ENCODE measurements at places on chromosomes 5 and 9.

GRCh38 chr9:102461156-102461819 is 533.8 kb upstream of the CYLC2 start:
- no peak for DNase-seq

DNA sequence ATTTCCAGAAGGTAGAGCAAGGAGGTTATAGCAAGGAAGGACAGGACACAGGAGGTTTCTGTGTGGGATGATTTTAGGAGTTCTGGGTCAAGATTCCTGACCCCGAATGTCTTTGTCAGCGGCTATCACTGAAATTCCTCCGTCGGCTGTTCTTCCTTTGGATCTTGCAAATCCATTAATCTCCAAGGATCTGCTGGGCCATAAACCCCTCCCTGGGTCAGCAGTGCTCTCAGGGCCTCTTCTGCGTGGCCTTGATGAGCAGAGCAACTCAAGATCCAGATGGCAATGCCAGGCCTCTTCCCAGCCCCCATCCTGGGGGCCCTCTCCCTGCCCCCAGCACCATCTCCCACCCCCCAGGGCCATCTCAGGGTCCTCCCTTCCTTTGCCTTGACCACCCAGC is 16.3 kb upstream of the COL27A1 start:
- DNase-seq, result no peak

DNA sequence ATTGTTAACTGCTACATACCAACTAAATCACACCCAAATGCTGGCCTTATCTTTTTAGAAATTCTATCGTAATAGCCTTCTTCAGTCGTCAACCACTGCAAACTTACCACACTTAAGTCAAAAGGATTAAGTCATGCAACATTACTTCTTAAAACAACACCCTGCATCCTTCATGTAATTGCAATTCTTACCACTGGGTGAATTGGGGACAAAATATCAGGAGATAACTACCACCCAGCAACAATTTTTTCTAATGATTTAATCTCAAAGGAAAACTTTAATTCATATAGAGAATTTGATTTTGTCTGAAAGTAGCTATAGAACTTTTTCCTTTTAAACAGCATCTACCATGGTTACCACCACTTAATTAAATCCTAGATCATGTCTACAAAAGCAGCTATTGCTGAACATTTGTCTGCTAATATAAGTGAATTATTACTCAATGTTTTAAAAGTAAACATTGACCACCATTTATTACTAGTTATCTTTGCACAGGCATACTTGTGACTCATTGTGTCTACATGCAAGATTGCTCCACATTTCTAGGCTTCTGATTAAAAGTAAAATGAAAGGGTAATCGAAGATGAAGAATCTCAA is 10.5 kb downstream of the MLLT3 start:
- peak; percentile 45 for DNase-seq

DNA sequence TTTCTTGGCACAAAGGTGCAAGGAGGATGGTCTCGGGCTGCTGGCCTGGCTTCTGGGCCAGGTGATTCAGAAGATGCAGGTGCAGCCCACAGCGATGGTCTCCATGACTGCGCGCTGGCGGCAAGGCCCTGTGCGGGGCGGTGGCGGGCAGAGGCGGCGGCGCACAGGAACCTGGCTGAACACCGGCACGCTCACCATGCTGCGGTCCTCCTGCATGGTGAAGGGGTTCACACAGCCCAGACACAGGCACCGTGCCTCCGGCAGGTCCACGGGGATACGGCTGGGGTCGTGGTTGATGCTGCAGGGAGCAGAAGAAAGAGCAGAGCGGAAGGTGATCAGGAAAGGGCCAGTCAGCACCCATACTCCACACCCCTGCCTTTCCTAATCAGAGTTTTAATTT is 4.8 kb downstream of the IL17B start:
- DNase-seq, result no peak

DNA sequence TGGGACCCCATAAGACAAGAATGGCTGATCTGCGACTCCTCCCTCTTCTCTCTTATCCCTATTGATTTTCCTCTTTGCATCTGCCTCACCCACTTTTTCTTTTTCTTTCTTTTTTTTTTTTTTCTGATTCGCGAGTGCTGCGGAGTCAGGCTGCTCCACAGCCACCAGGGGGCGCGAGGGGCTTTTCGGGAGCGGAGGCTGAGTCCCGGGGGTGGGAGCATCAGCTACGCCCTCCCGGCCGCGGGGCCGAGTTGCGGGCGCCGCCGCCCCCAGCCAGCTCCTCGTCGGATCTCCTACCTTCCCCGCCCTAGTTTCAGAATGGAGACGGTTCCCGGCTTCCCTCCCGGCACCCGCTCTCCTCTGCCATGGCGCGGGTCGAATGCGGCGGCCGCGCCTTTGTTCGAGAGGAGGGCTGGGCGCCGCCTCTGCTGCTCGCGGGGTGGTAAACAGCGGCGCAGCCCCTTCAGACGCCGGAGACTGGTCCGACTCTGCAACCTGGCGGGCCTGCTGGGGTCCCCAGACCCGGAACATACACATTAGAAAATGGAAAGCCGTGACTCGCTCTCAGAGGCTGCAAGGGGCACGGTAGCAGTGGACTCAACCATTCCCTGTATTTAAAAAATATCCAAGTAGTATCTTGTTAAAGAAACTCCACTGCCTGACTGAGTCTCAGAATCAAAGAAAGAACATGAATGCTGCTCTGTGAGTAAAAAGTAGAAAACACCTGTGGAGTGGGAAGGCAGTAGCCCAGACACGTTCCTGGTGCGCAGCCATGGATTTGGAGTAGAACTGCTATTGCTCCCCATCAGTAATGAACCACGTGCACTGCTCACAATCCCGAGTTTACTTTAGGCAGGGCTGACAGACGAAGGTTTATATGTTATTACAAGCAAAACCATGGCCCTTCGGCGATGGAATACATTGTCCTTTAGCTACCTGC is 55.7 kb downstream of the DPYSL3 start:
- DNase-seq, result peak; percentile 93

GRCh38 chr9:89491694-89492093 is 6.2 kb downstream of the SEMA4D start:
- DNase-seq, result no peak

DNA sequence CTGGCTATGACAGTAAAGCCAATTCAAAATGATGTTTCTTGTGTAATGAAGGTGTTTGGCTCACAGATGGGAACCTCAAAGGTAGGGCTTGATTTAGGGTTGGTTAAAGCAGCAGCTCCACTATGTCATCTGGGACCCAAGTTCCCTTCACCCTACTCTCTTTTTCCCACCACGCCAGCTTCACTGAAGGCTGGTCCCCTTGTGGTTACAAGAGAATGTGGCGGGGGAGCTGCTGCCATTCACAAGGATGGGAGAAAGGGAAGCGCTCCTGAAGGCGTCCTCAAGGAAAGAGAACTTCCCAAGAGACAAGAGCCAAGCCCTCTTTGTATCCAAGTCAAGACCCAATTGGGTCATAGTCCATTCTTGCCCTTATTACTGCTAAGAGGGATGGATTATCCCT is 72.7 kb downstream of the NTRK2 start:
- no peak for DNase-seq

DNA sequence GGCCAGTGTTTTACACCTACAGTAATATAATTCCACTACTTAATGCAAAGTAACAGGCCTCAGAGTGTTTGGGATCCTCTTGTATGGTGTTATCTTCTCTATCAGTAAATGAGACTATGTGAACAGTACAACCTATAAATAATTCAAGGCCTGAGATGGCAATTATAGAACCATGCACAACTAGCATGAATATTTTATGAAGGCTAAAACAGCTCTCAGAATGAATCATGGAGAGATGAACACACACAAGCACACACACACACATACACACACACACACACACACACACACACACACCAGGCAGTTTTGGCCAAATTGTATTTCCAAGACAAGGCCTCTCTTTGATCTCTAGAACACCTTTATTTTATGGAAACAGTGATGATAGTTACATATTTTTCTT is 224.9 kb downstream of the EBF1 start:
- no peak for DNase-seq
